GM23338 (cell line): ENCODE measurements at places on chromosomes 3 and 15. TPM values are rescaled to one million over a fixed set of nuclear protein-coding genes. Genes with fewer than 3 reads are reported as not detected.

DNA sequence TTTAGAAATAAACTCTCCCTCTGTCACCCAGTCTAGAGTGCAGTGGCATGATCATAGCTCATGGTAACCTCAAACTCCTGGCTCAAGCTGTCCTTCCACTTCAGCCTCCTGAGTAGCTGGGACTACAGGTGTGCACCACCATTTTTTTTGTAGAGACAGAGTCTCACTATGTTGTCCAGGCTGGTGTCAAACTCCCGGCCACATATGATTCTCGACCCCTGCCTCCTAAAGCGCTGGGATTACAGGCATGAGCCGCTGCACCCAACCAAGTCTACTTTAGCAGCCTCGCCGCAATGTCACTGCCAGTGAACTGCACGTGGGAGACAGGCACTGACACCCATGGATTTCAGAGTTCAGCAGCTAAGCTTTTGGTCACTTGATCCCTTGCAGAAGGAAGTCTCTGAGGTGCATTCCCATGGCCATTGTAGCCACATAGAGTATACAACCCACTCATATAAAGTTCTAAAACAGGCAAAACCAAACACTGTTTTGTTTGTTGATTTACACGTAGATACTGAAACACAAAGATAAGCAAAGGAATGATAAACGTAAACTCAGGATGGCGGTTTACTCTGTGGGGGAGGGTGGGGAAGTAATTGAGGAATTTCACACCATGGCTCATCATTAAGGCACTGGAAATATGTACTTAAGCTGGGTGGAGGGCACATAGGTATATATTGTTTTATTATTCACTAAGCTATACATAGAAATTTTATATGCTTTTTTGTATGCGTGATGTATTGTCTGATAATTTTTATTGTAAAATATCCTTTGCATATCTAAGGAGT, 115.0 kb downstream of the MEX3B start:
- DNase-seq: no peak

GRCh38 chr3:149535333-149535685, 60.8 kb downstream of the TM4SF4 start:
- no peak for DNase-seq

GRCh38 chr15:70203981-70204560, 106.4 kb upstream of the TLE3 start:
- DNase-seq: no peak

- no peak for DNase-seq
Observed at GRCh38 chr15:32803631-32804030, 85.8 kb downstream of the GREM1 start.

- no peak for DNase-seq
Observed at GRCh38 chr3:188244395-188244861, 90.5 kb downstream of the LPP start.

GRCh38 chr15:29102911-29103823, 166.5 kb downstream of the NSMCE3 start:
- DNase-seq: peak; percentile 78

DNA sequence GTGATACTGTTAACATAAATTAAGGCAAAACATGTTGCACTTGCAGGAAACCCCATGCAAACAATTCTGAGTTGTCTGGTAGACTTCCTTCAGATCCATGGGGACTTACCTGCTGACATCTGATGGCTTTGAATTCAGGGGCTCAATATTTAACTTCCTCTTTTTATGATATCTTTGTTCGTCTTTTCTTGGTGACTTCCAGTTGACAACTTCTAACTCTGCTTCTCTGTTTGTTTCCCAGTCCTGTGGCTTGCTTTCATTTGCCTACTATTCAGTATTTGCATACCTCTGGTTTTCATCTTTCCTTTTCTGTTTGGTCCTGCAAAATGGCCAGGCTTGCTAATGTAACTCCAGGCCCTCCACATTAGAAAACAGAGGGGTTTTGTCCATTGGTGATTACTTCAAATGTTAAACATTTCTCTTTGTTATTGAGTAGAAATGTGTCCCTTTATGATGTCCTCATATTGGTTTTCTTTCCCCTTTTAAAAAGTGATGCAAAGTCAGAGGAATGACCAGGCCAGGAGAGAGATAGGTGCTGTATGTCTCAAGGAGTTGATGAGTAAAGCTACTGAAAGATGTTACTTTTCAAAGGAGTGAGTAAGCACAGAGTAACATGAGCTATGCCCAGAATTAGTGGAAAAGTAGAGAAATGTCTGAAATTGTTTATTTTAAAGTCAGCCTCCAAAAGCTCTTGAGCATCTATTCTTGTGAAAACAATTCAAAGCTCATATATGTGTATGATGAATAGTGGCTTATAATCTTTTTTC, 335.9 kb downstream of the LPP start:
- no peak for DNase-seq

- DNase-seq: peak; percentile 71
Observed at GRCh38 chr15:82371656-82372055, 22.4 kb upstream of the GOLGA6L10 start.

DNA sequence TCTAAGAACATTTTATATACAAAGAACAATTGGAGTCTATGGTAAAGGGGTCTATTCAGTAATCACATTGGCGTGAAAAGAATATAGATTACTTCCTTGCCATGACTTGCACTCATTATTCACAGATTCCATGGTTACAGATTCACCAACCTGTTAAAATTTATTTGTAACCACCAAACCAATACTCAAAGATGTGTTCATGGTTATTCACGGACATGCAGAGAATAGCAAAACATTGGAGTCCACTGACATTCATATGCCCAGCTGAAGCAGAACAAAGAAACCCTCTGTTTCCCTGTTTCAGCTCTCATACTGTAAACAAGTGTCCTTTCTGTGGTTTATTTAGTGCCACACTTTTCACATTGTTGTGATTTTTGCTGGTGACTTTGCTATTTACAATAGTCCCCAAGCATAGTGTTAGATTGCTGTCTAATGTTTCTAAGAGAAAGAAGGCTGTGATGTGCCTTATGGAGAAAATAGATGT, 185.8 kb upstream of the TTC14 start:
- no peak for DNase-seq

GRCh38 chr3:151430821-151431484, 29.9 kb downstream of the IGSF10 start:
- DNase-seq: no peak

- peak; percentile 28 for DNase-seq
Observed at GRCh38 chr15:69200832-69201745, 40.7 kb downstream of the GLCE start.

CCDC54 gene
- total RNA-seq: not detected in 2 replicates

- no peak for DNase-seq
Observed at GRCh38 chr3:186181901-186182300, 73.0 kb upstream of the ETV5 start.

SHC4 gene
- 0.21 and 0.31 TPM in 2 replicates for total RNA-seq

DNA sequence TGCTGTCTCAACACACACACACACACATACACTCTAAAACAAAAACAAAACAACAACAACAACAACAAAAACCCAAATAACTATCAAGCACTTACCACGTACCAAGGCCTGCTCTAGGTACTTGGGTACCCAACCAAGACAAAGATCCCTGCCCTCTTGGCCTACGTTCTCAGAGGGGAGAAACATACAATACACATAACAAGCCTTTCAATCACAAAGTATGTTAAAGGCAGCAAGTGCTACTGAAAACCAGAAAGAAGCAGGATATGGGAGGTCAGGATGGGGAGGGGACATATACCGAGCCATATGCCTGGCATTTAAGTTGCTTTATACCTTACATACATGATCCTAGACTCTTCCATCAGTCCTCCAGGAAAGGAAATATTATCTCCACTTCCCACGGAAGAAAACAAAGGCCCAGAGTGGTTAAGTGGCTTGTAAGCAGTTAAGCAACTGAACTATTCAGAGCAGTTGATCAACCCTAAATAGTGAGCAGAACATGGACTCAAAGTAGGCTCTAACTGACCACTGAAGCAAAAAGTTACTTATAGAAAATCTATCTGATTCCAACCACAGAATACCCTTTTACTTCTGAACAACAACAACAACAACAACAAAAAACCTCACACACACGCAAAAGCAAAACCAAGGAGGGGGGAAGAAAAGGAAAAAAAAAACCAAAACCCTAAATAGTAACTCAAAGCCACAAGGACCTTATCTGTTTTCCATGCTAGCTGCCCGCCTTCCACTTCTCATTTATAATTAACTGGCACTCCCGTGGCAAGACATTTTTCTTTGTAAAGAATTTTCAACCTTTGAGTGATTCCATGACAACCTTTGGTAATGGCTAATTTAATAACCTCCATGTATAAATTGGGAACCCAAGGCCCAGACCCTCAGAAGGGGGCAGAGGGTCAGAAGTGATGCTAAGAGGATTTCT, 21.0 kb downstream of the PRICKLE2 start:
- no peak for DNase-seq

ZBTB11 gene
- total RNA-seq: 21.3 and 22.4 TPM in 2 replicates

- DNase-seq: peak; percentile 70
Observed at GRCh38 chr15:77418966-77419835, 703 bp downstream of the PEAK1 start.

DNA sequence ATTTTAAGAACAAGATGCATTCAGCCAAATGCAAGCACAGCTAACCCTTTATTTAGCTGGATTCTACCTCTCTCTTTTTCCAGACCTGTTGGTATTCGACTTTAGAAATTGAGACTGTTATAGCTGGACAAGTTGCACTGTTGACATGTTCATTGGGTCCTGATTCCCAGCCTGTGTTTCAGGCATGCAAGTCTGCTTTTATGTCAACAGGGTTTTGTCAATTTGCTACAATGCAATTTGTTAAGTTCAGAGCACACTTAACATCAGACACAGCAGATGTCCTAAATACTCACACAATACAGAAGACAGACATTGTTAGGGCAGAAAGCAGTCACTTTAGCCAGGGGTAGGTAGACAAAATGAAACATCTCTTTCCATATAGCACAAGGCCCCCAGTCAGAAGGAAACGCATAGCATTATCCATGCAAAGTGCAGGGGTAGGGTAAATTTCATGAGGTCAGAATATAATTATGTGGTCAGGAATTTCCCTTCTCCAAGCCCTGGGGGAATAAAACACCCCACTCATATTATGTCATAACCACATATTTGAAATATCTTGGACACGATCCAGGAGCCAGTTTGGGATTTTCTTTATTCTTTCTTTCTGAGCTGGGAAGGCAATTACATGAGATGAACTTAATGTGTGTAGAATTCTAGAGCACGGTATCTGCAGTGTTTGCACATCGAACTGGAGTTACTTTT, 504.1 kb downstream of the NTRK3 start:
- no peak for DNase-seq

DNA sequence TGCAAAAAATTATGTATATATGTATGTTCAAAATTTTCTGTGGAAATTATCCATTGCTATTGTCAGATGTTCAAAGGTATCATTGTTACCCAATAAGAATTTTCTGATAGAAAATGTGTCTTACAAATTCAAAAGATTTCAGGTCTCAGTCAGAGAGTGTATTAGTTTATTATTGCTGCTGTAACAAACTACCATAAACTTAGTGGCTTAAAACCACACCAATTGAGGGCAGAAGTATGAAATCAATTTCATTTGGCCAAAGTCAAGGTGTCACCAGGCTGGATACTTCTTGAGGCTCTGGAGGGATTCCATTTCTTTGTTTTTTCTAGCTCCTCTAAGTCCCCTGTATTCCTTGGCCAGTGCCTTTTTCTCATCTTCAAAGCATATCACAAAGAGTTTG, 914.4 kb upstream of the ROBO1 start:
- DNase-seq: no peak

DNA sequence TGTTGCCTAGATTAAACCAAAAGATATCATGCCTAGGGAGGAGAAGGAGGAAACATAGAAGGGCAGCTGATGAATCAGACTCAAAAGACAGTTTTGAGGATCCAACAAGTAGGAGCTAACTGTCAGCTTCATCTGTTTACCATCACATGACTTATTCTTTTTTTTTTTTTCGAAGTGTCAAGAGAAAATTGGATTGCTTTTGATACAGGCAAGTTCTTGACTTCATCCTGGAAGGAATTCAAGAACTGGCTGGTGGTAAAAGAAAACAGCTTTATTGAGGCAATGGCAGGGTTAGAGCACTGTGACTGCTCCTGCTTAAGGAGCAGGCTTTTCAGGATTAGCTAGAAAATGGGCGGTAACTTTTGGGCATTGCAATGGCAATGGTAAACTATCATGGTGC, 227.5 kb upstream of the KCNMB2 start:
- no peak for DNase-seq
